ENCODE measurements at places on chromosomes 3 and 15.

DNA sequence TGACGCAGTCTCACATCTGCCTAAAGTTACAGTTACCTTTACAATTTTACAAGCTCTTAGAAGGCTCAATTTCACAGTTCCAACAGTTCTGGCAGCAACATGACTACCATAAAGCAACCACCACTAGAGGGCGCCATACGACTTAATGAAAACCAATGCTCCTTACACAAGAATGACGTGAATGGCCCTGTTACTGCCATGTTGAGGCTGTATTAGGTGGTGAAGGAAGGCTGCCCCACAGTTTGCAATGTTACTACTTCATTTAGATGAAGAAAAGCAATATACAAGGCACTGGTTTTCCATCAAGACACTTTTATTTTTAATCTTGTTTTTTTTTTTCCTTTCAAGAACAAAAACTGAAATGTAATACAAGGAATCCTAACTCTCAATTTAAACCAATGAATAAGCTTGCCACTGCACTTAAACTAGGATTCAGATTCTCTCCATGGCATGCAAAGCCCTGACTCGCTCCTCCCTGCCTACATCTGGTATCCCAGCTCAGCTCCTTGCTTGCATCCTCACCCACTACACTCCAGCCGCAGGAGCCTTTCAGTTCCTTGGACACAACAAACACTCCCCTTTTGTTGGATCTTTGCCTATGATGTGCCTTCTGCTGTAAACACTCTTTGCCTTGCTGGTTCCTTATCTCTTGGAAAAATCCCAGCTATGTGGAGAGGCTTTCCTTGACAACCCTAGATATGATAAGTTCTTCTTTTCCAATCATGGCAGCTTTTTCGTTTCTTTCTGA is 270.7 kb downstream of the GBE1 start:
- peak; percentile 24 for DNase-seq

DNA sequence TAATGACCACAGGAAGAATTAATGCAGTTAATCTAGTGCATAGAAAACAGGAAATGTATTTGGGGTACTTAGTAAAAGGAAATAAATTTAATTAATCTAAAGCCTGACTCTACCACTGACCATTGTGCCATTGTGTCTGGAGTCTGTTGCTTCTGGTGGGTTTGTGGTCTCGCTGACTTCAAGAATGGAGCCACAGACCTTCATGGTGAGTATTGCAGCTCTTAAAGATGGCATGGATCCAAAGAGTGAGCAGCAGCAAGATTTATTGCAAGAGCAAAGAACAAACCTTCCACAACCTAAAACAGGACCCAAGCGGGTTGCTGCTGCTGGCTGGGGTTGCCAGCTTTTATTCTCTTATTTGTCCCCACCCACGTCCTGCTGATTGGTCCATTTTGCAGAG is 711.5 kb upstream of the LMCD1 start:
- no peak for DNase-seq

DNA sequence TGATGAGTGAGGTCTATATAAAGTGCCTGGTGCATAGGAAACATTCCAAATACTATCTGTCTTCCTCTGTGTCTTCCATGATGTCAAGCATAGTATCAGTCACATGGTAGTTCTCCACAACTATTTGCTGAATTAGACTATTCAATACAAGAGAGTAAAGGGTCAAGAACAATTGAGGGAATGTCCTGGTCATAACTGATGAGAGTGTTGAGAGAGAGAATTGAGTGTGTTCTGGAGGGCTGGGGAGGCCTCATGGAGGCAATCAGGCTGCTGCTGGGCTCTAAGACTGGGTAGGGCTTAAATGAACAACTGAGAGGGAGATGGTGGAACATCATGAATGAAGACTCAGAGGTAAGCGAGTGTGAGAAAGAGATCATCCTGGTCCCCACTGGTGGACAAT is 433.7 kb upstream of the ONECUT1 start:
- DNase-seq: no peak

DNA sequence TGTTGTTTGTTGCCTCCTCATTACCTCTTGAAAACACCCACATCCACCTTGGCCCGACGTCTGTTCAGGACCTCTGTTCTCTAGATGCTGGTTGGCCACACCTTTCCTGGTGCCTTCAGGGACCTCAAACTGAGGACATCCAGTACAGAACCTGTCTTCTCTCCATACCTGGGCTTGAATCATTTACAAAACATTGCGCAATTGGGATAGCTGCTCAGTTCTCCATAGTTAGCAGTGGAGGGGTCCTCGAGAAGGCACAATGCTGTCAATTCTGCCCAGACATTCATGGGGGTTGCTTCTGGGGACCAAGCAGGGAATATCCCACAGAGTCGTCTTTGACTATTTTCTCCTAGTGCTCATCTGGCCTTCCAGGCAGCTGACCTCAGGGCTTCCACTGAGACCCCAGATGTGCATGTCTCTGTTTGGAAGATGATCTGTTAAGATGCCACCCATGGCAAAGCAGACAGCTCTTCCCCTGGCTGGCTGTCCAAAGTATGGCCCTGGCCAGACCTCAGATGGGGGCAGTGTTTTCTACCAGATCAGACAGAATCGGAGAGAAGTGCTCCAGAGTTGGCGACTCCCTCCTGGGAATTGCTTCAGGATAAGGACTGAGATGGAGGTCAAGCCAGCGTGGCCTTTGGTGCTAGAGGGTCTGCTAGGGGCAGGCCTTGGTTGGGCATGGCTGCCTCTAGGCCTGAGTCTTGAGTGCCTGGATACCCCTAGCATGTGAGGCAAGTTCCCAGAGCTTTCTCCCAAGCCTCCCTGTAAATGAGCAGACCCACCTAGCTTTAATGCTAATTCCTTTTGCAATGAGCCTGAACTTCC is 46.1 kb downstream of the CHCHD6 start:
- no peak for DNase-seq

- no peak for DNase-seq
These were observed 3.1 kb upstream of the MECOM start for GRCh38 chr3:169666376-169667165.

DNA sequence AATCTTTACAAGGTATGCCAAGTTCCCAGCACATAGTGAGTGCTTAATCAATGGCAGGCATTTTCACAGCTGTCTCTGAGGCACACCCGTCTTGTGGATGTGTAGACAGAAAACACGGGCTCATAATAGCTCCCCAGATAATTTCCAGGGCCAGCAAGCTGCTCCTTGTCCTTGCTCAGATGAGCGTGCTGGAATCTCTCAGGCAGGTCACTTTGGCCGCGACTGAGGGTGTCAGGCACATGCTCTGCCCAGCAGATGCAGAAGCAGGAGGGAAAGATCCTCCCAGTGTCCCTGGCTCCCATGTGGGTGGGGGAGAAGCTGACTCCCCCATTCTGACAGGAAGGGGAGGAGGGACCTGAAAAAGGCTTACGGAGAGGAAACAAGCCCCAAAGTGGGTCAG is 35.6 kb upstream of the SLC6A1 start:
- no peak for DNase-seq

Measured in stimulated activated CD4-positive, alpha-beta T cell treated with anti-CD3 and anti-CD28 coated beads, TNF-alpha, amount 100 ng/mL, for 1 hour (primary cell).